PC-3 (cell line): ENCODE measurements at places on chromosomes 1 and 21. TPM values are rescaled to one million over a fixed set of nuclear protein-coding genes. Genes with fewer than 3 reads are reported as not detected.

Gene ADAMTSL4
- 0.81 and 0.87 TPM in 2 replicates for total RNA-seq

Gene ATAD3C
- 0.29 and 1.4 TPM in 2 replicates for total RNA-seq

Gene LHX4
- total RNA-seq: 0.04 TPM in 1 of 2 replicates, not detected in the other

Gene LCE3D
- total RNA-seq: not detected in 2 replicates

- DNase-seq: peak; percentile 59
Observed at GRCh38 chr1:209899948-209900347, 38.1 kb upstream of the SYT14 start.

GRCh38 chr1:72462186-72462905, 180.0 kb upstream of the NEGR1 start:
- DNase-seq: no peak

GRCh38 chr1:15583016-15583706, 1.7 kb downstream of the AGMAT start:
- DNase-seq: no peak

DNA sequence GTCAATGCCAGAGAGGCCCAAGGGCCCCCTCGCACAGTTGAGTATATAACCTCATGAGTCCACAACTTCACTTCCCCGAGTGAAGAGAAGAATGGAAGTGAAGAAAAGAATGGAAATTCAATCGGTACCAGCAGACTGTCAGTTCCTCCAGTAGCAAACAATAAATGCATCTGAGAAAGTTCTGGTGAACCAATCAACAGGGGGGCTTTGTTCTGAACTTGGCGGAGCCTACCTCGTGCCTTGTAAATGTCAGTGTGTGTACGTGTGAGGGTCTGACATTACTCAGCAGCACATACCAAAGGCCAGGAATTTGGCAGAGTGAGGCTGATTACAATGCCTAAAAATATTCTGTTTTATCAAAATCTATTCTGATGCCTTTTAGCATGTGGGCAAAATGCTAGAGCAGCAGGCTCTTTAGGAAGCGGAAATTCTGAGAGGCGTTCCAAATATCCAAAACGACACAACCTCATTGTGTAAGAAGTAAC, 238.5 kb downstream of the LTN1 start:
- no peak for DNase-seq

DNA sequence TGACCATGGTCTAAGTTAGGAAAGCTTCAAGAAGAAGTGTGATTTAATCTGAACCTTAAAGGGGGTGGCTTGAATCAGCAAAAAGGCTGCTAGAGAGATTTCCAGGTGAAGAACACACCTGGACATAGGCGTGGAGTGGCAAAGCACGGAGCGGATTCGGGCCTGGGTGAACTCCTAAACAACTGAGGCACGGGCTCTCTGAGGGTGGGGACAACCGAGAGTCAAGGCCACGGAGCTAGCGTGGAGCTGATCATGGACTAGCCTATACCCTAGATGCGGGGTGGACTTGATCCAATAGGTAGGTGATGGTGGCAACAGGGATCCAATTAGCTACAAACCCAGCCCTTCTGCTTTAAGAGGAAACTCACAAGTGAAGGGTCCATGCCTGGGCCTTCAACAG, 27.8 kb downstream of the SYT2 start:
- no peak for DNase-seq
